ENCODE measurements at places on chromosomes 4 and X.
A peak's percentile ranks its signal among the peaks of the same experiment; 100 is the strongest.

DNA sequence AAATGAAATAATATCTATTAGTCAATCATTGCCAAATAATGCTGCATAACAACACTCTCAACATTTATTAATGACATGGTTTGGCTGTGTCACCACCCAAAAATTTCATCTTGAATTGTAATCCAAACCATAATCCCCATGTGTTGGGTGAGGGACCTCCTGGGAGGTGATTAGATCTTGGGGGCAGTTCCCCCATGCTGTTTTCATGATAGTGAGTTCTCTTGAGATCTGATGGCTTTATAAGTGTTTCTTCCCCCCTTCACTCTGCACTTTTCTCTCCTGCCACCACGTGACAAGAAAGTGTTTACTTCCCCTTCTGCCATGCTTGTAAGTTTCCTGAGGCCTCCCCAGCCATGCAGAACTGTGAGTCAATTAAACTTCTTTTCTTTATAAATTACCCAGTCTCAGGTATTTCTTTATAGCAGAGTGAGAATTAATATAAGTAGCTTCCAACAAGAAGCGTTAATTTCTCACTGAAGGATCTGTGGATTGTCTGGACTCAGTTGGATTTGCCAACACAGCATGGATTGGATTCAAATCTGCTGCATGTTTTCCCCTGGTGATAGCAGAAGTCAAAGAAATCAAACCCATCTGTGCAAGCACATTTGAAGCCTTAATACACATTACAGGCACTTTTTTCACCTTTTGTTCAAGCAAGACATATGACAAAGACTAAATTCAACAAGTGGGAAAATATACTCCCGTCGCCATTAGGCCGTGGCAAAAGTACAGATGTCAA lies 216.6 kb downstream of the PDGFC start:
- DNase-seq = no peak

DNA sequence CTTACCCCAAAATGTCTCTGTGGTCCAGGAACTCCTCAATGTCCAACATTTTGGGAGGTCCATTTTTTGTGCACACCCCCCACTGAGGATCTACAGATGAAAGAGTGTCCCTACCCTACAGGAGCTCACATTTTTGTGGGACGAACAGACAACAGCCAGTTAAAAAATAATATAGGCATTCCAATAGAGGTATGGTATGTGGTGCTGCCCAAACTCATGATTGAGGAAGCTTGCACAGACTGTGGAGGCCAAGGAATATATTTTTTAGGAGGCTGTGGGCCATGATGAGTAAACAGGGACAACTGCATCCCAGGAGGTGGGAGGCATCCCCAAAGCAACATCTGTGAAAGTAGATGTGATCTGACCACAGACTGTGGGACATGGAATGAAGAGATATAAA lies 181.0 kb upstream of the HCCS start:
- DNase-seq = no peak

DNA sequence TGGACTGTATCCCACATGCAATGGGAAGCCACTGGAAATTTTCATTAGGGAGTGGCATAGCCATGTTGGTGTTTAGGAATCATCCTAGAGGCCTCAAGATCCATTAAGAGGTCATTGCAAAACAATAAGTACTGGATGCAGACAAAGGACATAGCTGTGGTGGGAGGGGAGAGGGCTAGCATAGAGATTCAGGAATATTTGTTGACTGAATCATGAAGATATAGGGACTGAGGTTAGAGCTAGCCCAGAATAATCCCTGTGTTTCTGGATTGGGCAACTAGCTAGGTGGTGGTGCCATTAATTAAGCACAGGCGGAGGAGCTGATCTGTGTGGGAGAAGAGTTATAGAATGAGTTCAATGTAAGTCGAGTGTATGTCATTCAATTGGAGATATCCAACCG lies 135.0 kb downstream of the RAB28 start:
- DNase-seq = no peak

- DNase-seq = no peak
These were observed 169.4 kb upstream of the TEX13C start for GRCh38 chrX:125150231-125150630.

DNA sequence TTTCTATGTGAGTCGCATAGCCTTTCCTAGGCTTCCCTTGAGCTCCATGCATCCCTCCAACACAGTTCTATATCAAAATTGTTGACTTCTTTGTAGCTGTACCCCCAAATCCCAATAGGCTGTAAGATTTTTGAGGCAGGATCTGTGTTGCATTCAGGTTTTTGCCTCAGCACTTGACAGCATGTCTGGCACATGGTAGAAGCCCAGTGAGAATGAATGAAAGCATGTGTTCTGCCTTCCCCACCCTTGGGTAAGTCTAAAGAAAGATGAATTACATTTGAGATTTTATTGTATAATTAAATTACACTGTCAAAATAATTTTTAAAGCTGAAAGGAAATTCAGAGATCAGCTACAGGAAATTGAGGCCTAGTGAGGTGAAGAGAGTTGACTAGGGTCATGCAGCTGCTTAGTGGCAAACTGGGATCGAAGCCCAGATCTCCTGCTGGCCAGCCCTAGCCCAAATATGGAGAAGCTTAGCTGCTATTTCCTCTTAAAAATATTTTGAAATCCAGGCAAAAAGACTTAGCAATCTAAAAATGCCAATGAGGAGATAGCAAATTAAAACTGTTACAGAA lies 122.5 kb downstream of the SPATA18 start:
- DNase-seq = no peak

DNA sequence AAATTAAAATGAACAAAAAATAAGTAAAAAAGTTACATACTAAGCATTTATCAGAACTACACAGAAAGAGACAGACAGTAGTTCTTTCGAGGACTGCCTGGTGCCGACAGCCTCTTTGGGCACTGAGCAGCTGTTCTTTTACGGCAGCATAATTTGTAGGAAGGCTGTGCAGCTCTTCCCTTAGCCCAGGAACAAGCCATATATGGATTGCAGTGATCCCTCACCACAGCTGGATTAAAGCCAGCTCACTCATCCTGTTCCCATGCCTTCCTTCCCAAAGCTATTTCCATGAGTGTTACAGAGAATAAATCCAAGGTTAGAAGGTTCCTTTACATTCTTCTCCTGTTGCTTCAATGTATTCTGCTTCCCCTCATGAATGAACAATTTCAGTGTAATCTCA lies 71.7 kb downstream of the DDX60L start:
- peak; percentile 72 for DNase-seq

GRCh38 chr4:121077496-121077895 lies 5.2 kb upstream of the NDNF start:
- no peak for DNase-seq

GRCh38 chr4:185672618-185673017 lies 137.3 kb upstream of the PDLIM3 start:
- no peak for DNase-seq

All from NCI-H446 treated with DMSO at 0.1 percent for 48 hours (cell line).